ENCODE measurements at places on chromosomes 12 and 14.

- no peak for DNase-seq
Observed at GRCh38 chr14:101035466-101036225, 132.1 kb upstream of the RTL1 start.

DNA sequence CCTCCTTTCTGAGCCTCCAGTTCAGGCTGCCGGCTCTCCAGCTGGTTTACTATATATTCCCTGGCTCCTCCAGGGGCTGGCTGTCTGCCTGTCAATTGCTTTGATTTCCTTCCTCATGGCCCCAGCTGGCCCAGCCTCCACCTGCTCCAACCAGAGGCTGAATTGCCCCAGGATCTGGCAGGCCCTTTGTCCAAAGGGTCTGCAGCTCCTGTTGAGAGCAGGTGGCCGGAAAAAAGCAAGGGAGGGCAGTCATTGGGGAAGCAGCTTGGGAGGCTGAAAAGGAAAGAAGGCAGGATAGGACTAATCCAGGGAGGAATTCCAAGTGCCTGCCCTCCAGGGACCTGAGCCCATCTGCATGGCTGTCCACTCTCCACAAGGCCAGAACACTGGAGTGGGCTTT, 25.3 kb downstream of the PAH start:
- no peak for DNase-seq

- no peak for DNase-seq
Observed at GRCh38 chr12:102197789-102198188, at the start of gene PMCH. PMCH (minus strand) TSS chr12:102197833; CDS start chr12:102197770, 63 bp downstream.

GRCh38 chr12:4763549-4763948, 43.3 kb downstream of the GALNT8 start:
- no peak for DNase-seq

- DNase-seq, result no peak
Observed at GRCh38 chr14:91496790-91497189, 13.3 kb downstream of the PPP4R3A start.

GRCh38 chr14:75366963-75367362, 60.9 kb upstream of the JDP2 start:
- no peak for DNase-seq

All from prostate gland (tissue), 2 donors.